ENCODE measurements at places on chromosomes 16 and 17. TPM values are rescaled to one million over a fixed set of nuclear protein-coding genes. Genes with fewer than 3 reads are reported as not detected.

- H3K4me1 ChIP-seq: peaks cover 34% of the 10 kb centered on the region
- peak overlapping the region; percentile 74 for H3K27ac ChIP-seq
- DNase-seq: peak; percentile 25
- no peak overlapping the region for H3K4me3 ChIP-seq
Measured at GRCh38 chr16:56909527-56909979, 22.4 kb upstream of the HERPUD1 start.

DNA sequence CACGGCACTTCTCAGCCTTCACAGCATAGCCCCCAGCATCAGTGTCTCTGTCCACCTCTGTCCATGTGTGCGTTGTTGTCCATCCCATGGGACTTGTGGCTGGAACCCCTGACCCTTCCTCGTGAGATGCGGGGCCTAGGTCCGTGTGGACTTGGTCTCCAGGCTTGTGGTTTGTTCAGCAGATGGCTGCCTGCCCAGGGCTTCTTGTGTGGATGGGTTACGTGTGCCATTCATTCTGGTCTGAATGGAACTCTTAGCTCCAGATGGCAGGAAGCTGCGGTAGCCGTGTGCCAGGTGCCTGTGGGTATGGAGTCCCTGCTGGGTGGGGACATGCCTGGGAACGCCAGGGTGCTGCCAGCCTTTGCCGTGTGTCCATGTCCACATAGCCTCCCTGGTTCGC is 31.7 kb upstream of the NUDT16L1 start:
- DNase-seq: peak; percentile 38
- H3K36me3 ChIP-seq: peaks cover 3% of the 10 kb centered on the region
- H3K27me3 ChIP-seq: no peaks in the 10 kb centered on the region
- no peak overlapping the region for H3K4me3 ChIP-seq

- no peak overlapping the region for H3K4me3 ChIP-seq
- H3K27me3 ChIP-seq: no peaks in the 10 kb centered on the region
- H3K27ac ChIP-seq: no peak overlapping the region
- DNase-seq: no peak
Measured at GRCh38 chr17:56881685-56882295, 32.1 kb downstream of the TRIM25 start.

The PRR29 gene
- 0.54 TPM for total RNA-seq

DNA sequence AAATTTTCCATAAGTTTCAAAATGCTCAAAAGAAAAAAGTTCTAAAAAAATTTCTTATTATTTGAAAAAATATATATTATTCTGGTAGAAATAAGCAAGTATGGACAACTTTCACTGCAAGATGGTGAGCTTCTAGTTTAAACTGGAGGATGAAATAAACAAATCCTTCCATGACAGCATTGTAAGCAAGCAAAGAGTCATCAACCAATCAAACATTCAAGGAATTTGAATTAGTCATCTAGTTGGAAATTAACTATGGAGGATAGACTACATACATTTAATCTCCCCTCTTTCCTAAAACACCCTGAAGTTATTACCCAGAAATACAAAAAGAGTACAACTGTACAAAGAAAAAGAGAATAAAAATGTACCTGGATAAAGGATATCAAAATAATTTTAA is 51.0 kb upstream of the IRX5 start:
- no peak overlapping the region for H3K27ac ChIP-seq
- DNase-seq: no peak
- H3K36me3 ChIP-seq: no peaks in the 10 kb centered on the region
- H3K4me3 ChIP-seq: no peak overlapping the region

Data from astrocyte (in vitro differentiated cells and primary cell).